ENCODE measurements at places on chromosomes 4 and X.

DNA sequence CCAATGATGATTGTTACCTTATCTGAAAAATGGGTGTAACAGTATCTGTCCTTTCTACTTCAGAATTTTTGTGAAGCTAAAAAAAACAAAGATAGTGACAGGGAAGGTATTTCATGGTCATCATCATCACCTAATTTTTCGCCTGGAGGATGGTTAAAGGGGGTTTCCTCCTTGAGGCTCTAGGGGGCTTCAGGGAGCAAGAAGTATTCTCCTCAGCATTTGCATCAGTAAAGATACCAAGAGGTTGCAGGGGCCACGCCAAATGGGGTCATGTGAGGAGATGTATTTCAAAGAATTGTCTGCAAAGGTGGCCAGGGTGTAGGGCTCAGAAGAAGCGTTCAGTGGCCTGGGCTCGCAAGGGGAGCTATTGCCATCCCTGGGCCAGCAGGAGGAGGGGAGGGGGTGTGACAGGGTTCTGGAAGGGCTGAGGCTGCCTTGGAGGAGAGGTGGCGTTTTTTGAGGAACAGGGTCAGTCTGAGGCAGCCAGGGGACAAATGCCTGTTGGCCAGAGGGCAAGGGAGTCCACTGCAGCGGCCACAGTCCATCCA, 7.3 kb upstream of the NSG1 start:
- no peak for DNase-seq

DNA sequence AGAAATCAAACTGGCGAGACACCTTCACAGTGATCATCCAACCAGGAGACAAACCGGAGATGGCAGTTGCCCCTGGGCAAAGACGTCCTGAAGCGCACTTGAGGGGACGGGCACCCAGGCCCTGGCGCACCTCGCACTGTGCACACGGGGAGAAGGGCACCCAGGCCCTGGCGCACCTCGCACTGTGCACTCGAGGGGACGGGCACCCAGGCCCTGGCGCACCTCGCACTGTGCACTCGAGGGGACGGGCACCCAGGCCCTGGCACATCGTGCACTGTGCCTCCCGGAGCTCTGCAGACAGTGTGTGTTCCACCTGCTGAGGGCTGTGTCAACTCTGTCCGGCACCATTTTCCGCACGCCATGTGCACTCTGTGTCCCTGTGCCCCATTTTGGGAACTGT, 34.6 kb upstream of the CPLX1 start:
- no peak for DNase-seq

DNA sequence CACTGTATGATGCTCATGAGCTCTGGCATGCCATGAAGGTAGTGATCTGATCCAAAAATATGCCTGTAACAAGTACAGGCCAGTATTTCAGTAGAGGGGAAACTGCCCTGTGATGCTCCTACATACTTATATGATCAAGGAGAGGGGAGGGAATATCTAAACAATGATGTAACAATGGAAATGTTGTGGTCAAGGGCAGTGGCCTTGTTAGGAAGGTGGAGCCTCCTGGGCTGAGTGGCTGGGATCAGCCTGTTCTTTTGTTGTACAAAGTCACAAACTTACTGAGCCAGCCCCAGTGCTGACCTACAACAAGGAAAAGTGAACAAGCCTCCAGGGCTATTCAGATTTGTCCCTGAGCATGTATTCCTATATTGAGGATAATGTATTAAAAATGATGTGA, 70.3 kb downstream of the ANXA10 start:
- no peak for DNase-seq

DNA sequence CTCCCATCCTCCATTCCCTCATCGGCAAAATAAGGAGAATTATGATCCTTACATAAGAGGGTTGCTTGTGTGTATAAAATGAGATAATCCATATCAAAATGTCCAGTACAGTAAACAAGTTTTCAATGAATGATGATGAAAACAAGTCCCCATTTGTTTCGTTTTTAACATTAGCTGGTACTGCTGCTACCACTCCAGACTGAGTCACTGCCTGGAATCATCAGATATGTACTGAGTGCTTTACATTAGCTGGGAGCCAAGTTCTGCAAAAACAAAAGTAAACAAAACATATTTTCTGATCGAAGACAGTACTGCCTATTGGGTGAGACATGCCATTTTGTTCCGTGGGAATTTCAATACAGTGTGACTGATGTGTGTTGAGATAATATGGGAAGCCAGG, 123.2 kb upstream of the IGFBP7 start:
- DNase-seq: no peak

- DNase-seq: no peak
Observed at GRCh38 chr4:27040356-27040755, 179.7 kb downstream of the STIM2 start.

DNA sequence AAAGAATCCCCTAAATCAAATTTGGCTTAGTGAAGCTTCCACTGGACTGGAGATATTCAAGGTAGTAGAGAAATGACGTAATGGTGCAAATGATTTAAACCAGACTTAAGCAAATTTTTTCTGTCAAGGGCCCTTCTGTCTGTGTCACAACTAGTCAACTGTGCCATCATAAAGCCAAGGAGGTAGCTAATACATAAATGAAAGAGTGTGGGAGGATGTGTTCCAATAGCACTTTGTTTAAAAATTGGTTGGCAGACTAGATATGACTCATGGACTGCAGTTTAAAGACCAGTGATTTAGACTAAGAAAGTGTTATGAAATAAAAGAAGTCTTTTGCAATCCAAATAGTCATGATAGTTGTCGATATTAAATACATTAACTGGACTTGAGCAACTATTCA, 24.3 kb upstream of the TEX13C start:
- DNase-seq: no peak

GRCh38 chr4:123035239-123035638, 112.8 kb upstream of the NUDT6 start:
- DNase-seq: no peak

DNA sequence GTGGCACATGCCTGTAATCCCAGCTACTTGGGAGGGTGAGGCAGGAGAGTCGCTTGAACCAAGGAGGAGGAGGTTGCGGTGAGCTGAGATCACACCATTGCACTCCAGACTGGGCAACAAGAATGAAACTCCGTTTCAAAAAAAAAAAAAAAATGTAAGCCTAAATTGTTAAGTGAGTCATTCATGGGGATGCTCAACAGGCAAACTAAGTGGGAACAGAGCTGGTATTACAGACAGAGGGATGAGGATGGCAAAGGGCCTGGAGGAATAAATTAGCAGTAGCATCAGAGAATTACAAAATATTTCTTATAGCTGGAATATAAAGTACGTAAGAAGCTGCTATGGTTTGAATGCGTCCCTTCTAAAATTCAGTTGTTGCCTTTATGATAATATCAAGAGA, 43.4 kb upstream of the OGT start:
- no peak for DNase-seq

DNA sequence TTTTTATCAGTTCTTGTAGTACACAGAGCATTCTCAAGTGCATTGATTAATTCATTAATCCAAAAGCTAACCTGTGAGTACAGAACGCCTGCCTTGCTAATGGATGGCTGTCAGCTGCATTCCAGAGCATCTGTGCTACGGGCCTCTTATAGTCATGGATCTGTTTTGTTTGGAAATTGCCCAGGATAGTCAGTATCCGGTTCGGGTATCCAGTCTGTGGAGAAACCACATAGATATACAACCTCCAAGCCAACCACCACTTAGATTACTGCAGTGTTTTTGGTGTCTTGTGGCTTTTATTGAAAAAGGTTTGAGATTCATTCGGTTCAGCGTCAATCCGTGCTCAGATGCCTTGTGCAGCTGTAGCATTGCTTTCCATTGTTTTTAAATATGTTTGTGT, 4.0 kb downstream of the LAP3 start:
- no peak for DNase-seq

GRCh38 chr4:174539571-174539970, 17.3 kb upstream of the HPGD start:
- DNase-seq: no peak

GRCh38 chr4:1395941-1396805, 10.1 kb downstream of the NKX1-1 start:
- DNase-seq: no peak

GRCh38 chrX:83759872-83760271, 101.1 kb upstream of the CYLC1 start:
- no peak for DNase-seq

DNA sequence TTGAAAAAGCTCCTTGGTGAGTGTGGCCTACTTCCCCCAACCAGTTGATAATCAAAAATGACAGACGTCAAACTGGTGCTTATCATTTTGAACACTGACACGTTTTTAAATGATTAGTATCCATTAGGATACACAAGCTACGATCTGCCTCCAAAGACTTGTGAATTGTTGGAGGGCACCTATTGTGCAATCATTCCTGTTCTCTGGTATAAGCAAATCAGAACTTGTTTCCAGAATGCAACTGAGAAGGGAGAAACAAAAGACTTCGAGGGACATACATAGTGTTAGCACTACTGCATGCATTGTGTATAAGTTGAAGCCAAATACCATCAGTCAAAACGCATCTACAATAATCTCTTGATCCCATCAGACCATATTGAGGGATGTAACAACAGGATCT, 11.6 kb downstream of the NPY2R start:
- DNase-seq: no peak

GRCh38 chr4:23455456-23456158, 434.2 kb downstream of the PPARGC1A start:
- no peak for DNase-seq

- DNase-seq: no peak
Observed at GRCh38 chr4:107997794-107998193, 8.1 kb downstream of the HADH start.

DNA sequence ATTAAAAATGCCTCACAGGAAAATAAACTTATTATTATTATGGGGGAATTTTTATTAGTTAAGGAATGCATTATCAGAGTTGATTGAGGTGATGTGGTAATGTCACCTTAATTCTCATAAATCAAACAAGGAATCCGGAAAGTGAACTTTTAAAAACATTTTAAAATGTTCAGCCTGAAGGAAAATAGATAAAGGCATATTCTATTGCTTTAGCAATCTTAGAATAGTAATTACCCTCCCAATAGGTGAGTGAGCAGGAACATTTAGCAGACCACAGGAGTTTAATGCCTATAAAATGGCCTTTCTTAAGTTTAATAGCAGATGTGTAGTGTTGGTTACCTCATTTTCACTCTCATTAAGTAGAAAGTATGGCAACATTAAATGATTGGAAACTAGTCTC, 160.9 kb upstream of the MAD2L1 start:
- DNase-seq: no peak

DNA sequence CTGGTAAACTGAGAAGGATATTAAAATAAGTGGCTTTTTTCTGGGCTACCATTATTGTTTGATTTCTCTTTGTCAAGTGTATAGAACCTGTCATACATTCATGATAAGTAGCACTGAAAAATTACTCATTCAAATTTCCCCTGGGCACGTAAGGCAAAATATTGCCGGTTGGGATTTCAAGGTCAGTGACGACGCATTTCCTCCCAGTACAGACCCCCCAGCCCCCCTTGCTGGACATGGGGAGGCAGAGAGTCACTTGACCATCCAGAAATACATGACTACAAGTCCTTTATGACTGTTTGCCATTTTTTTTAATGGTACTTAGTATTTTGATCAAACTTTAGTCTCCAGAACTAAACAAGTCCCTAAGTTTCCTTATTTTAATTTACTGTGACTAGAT, 6.8 kb upstream of the MND1 start:
- DNase-seq: no peak

GRCh38 chr4:39574946-39575345, 47.7 kb upstream of the UGDH start:
- no peak for DNase-seq

DNA sequence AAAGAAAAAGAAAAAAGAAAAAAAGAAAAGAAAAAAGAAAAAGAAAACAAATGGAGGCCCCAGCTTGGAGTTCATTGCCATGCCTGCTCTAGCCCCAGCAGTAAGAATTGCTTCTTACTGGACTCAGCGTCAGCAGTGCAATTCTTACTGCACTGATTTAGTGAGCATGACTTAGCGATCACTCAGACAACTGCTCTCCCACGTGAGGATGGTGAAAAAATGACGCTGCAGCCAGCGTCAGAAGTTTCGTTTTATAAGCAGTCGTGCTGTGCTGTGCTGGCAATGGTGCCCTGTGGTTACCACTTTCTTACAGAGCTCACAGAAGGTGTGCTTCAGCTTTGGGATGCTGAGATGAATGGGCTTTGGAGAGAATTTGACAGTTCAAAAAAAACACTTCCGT, 68.3 kb upstream of the DDX3X start:
- no peak for DNase-seq

- no peak for DNase-seq
Observed at GRCh38 chrX:110600745-110601310, 194.8 kb downstream of the CHRDL1 start.

DNA sequence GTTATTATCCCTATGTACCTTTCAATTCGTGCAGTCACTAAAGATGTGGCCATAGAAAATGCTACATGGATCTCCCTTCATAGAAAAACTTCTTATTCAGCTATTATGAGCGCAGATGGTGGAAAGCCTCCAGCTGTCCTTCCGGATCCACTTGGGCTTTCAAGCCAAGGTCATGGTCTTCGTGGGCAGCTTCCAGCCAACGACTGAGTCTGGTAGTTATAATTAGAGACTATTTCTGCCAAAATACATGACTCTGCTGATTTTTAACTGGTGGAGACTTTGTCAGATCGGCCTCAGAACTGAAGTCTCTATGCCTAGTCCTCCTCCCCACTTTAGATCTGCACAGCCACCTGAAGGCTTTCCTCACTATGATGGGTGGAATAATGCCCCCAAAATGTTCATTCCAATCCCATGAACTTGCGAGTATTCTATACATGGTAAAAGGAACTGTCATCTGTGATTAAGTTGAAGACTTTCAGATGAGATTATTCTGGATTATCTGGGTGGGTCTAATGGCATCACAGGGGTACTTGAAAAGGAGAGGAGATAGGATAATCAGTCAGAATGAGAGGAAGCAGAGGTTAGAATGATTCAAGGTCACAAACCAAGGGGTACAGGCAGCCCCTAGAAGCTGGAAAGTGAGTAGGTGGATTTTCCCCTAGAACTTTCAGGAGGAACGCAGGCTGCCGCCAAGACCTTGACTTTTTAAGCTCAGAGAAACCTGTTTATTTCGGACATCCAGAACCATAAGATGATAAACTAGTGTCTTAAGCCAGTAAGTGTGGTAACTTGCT, 171.1 kb upstream of the CXCL13 start:
- DNase-seq: no peak

DNA sequence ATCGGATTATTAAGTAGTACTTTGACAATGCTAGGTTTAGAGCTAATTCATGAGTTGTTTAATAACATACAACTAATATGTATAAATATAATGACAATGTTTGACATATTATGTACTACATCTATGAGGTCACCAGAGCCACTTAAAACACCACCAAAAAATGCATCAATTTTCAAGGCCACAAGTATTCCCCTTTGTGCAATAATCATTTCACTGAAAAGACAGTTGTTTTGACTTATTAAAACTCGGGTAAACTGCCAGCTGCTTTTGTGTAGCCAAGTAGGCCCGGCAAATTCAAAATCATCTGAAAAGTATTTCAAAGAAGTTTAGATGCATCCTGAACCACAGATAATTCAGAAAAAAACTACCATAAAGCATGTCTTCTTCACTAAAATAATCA, 48.7 kb downstream of the CLOCK start:
- no peak for DNase-seq

- DNase-seq: no peak
Observed at GRCh38 chr4:13413729-13414437, 70.3 kb downstream of the RAB28 start.

GRCh38 chr4:38411092-38411491, 252.9 kb upstream of the KLF3 start:
- DNase-seq: no peak

All from stimulated activated CD8-positive, alpha-beta memory T cell treated with anti-CD3 and anti-CD28 coated beads, Interleukin-7, amount 100 ng/mL, for 1 hour (primary cell).